ENCODE measurements at places on chromosomes 6 and 20.

GRCh38 chr6:44735630-44735963 lies 348.1 kb downstream of the CDC5L start:
- DNase-seq: no peak

GRCh38 chr6:110768057-110768456 lies 47.2 kb downstream of the CDK19 start:
- DNase-seq: no peak

- no peak for DNase-seq
These were observed 119.9 kb downstream of the HFE start for GRCh38 chr6:26206868-26207801.

DNA sequence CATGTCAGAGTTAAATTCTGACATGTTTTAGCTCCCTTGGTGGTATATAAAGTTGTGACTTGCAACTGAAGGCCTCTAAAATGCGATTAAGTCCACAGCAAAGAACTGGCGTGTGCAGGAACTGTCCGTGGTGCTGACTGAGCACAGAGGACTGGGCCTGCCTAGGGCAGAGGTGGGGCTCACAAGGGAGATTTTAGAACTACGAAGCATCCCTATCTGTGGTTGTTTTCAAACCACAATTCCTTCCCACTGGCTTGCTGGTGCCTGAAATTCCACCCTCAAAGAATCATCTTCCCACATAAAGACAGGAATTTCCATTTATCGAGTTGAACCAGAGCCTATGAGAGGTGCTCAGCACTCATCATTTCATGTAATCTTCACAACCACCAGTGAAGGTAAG lies 30.1 kb downstream of the RIMS4 start:
- peak; percentile 66 for DNase-seq

GRCh38 chr6:129886401-129887155 lies 25.5 kb upstream of the TMEM244 start:
- DNase-seq: no peak

DNA sequence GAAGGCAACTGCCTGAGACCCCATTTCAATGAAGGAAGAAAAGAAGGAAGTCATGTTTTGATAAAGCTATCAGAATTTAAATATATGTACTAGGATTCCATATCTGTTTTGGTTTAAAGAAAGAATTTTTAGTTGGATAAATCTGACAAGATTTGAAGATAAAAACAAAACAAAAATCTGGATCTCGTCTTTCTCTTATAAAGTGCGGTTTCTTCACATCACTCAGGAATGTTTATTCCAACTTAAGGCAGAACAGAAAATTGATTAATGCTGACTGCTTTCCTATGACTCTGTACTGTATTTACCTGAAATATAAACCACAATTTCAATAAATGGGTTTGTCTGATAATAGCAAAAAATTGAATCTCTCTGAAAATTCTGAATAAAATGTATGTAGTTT lies 439.7 kb downstream of the RFPL4B start:
- DNase-seq: no peak

GRCh38 chr6:129252377-129253071 lies 369.6 kb downstream of the LAMA2 start:
- DNase-seq: no peak

GRCh38 chr20:52168116-52168515 lies 23.5 kb downstream of the ZFP64 start:
- DNase-seq: no peak

- peak; percentile 72 for DNase-seq
These were observed at the start of gene MAP7 for GRCh38 chr6:136550330-136551071. MAP7 (minus strand) TSS chr6:136550422; CDS start chr6:136550408, 14 bp downstream.

GRCh38 chr6:134111062-134111677 lies 58.7 kb upstream of the SLC2A12 start:
- peak; percentile 87 for DNase-seq

DNA sequence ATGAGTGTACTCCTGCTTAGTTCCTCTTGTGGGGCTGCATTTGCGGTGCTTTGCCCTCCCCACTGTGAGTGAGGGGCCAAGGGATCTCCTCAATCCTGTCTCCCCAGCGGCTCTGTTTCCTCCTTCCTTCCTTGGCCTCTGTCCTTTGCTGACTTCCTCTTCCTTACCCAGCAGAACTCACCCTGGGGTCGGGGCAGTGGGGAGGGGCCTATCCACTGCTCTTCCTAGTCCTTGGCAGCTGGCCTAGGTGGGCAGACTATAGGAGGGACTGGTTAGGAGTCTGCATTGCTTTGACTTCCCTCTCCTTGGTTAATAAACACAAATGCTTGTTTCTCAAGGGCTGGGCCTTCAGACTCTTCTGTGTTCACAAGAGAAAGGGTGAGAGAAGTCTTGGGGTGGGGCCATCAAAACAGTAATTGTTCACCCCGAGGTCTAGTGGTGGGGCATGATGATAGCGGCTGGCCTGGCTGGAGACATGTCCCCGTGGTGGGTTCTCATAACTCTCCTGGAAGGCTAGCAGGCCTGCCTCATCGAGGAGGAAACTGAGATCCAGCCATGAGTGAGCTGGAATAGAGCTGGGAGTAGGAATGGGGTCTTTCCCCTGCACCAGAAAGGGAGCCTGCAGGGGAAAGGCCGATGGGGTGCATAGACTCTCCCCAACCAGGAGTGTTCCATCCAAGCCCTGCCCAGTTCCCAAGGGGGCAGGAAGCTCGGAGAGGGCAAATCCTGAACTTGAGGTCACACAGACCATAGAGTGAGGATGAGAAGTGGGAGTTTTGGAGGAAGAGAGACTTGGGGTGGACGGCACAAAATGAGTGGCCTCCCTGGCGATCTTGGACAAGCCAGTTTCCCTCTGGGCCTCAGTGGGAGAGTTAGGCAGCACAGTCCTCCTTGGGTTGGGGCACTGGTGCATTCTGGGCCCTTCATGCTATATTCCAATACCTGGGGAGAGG lies 12.7 kb downstream of the FAM110A start:
- DNase-seq: peak; percentile 56

DNA sequence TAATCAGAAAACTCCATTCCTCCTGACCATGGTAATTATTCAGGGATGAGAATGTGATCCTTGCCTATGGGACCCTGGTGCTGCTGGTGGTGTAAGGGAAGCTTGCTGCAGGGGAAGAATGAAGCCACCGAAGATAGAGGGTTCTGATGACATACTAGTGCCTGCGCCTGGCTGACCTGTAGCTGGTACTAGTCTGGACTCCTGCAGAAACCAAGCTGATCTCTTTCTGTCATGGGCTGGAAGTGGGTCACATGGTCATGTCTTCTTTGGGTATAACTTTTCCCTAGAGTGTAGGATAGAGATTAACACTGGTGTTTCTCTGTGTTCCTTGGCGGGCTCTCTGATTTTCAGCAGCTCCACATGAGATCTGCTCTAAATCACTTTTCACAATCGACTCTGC lies 8.6 kb upstream of the SLC4A11 start:
- no peak for DNase-seq

DNA sequence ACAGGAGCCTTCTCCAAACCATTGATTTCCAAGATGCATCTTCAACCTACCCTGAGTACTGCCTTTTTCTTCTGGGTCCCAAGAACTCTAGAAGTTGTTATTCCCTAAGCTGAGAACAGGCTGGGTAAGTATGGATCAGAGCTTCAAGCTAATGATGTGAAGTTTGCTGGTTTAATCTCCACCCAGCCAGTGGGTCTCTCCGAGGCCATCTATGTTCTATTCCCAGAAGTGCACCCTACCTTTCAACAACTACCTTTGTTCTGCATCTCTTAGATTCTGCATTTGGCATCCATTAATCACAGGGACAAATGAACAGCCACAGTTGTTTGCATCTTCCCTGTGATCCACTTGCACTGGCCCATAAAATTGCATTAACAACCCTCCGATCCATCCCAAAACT lies 246.2 kb downstream of the HIVEP2 start:
- DNase-seq: no peak

GRCh38 chr6:33073431-33073871 lies at the start of gene HLA-DPA1:
HLA-DPA1 (minus strand) TSS chr6:33073649.
- DNase-seq: no peak

GRCh38 chr6:26401389-26401986 lies 587 bp upstream of the BTN3A1 start:
- no peak for DNase-seq

- DNase-seq: peak; percentile 88
These were observed 18.9 kb downstream of the MAN1A1 start for GRCh38 chr6:119330520-119331113.

GRCh38 chr6:17863901-17864754 lies 123.3 kb downstream of the KIF13A start:
- peak; percentile 6 for DNase-seq

DNA sequence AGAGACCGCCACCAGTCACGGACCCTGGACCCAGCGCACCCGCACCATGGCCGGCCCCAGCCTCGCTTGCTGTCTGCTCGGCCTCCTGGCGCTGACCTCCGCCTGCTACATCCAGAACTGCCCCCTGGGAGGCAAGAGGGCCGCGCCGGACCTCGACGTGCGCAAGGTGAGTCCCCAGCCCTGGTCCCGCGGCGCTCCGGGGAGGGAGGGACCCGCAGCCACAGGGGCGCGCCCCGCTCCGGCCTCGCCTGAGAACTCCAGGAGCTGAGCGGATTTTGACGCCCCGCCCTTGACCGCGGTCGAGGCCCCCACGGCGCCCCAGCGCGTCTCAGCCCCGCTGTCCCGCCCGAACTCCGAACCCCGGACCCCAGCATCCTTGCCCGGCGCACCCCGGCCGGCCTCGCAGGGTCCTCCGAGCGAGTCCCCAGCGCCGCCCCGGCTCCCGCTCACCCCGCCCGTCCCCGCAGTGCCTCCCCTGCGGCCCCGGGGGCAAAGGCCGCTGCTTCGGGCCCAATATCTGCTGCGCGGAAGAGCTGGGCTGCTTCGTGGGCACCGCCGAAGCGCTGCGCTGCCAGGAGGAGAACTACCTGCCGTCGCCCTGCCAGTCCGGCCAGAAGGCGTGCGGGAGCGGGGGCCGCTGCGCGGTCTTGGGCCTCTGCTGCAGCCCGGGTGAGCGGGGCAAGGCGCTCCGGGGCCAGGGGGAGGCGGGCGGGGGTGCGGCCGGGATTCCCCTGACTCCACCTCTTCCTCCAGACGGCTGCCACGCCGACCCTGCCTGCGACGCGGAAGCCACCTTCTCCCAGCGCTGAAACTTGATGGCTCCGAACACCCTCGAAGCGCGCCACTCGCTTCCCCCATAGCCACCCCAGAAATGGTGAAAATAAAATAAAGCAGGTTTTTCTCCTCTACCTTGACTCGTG lies at the start of gene OXT:
Gene OXT, plus strand, starts transcription at position 11 of the 920 bp plus-strand sequence. Its CDS starts 36 bp downstream, at position 47.
- no peak for DNase-seq

- DNase-seq: no peak
These were observed 497.0 kb downstream of the MAFB start for GRCh38 chr20:40192081-40192480.

GRCh38 chr6:70415660-70416059 lies 2.4 kb downstream of the FAM135A start:
- DNase-seq: peak; percentile 6

DNA sequence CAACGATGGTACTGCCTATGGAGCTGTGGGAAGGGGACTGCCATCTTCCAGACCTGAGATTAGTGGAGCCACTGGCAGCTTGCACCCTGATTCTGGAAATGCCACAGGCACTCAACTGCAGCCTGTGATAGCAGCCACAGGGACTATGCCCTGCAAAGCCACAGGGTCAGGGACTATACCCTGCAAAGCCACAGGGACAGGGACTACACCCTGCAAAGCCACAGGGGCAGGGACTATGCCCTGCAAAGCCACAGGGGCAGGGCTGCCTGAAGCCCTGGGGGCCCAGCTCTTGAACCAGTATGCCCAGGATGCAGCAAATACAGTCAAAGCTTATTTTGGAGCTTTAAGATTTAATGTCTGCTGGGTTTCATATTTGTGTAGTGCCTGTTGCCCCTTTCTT lies 346.6 kb downstream of the C6orf118 start:
- DNase-seq: no peak

DNA sequence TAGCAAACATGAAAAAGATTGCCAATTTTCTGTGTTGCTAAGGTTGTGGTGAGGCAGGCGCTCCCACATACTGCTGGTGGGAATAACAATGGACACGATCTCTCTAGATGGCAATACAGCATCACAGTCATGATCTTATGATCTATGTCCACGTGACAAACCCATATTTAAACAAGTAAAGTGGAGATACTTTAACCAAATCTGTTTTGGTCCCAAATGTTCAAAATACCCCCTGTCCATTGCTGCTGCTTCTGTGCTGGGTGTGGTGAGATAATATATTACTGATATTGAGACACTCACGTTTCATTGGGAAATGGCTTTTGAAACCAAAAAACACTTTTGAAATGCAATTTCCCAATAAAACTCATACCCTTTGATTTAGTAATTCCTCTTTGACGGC lies 23.0 kb downstream of the SIRPD start:
- DNase-seq: no peak

GRCh38 chr6:34179106-34179720 lies 33.3 kb upstream of the GRM4 start:
- no peak for DNase-seq

GRCh38 chr6:112486454-112486853 lies 139.3 kb downstream of the RFPL4B start:
- no peak for DNase-seq

GRCh38 chr6:154830771-154831170 lies 97.6 kb downstream of the SCAF8 start:
- DNase-seq: no peak

Data from erythroblast (primary cell).